ENCODE measurements at places on chromosomes 16 and 17.

GRCh38 chr16:48963901-48964615 is 317.6 kb downstream of the CBLN1 start:
- no peak for DNase-seq

DNA sequence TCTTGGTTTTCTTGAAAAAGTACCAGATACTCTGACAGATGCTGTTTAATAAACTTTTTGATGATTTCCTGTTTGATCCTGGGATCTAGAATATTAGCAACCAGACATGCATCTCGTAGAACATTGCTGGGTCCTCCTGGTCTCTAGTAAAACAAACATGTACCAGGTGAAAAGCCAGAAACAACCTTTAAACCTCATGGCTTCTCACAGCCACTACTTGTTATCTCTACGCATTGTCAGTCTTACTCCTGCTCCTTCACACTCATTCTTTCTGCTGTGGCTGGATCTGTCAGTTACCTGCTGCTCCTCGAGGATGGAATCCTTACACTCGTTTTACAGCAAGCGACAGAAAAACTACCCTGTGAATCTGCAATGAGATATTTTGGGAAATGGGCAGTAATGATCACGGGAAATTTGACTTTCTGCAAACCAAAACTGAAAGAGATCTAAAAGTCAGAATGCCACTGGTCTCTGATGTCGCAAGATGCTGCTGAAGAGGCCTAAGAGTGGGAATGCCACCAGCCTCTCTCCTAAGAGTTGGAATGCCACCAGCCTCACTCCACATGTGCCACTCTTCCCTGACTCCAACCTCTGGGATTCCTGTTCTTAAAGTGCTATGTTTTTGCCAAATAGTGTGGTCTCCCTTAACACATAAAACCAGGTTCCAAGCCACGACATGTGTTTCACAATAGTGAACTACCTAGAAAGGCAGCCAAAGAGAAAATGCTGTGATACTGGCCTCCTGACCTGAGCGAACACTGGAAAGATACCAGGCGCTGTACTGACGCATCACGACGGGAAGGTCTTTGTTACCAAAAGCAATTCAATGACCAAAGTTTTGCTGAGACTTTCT is 86.3 kb downstream of the VPS53 start:
- DNase-seq, result no peak

DNA sequence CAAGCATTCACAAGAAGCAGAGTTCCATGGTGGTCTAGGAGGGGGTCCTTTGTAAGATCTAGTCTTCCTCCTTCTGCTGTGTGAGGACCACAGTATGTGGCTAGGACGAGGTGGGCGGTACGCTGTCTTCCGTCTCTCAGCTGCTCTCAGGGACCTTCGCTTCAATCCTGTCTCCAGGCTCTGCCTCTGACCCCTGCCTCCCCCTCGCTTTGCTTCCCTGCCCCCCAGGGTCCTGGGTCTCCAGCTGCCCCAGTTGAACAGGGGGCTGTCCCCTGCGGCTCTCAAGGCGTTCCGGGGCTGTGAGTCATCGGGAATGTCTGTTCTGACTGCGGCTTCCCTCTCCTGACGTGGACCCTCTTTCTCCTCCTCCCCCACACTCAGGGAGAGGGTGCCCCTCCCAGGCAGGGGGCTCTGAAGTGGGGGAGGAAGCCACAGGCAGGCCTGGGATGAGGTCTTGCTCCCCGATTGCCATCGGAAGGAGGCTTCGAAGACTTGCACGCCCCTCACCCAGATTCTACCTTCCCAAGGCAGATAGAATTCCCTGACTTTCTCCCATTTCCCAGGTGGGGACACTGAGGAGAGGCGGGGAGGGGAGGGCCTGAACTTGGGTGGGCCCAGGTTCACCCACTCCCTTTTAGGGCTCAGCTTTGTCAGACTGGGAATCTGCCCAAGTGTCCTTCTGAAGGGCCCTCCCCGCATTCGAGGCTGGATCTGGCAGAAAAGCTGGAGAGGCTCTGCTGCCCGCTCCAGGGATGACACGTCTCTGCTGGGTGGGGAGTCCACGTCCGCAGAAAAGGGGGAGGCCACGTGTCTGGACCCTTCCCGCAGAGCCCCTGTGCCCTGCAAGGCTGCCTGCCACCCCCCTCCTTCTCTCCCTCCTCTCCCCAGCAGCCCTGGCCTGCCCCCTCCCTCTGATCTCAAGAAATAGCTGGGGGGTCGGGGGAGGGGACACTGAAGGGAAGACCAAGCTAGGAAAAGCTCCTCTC is 9.1 kb upstream of the COL1A1 start:
- DNase-seq, result peak; percentile 95

GRCh38 chr16:58127033-58127556 is 2.1 kb downstream of the CFAP20 start:
- DNase-seq, result no peak

GRCh38 chr17:49616086-49616485 is 40.4 kb downstream of the NXPH3 start:
- DNase-seq, result no peak

Data from coronary artery (tissue), 2 donors.